ENCODE measurements at places on chromosomes 12 and 14.

DNA sequence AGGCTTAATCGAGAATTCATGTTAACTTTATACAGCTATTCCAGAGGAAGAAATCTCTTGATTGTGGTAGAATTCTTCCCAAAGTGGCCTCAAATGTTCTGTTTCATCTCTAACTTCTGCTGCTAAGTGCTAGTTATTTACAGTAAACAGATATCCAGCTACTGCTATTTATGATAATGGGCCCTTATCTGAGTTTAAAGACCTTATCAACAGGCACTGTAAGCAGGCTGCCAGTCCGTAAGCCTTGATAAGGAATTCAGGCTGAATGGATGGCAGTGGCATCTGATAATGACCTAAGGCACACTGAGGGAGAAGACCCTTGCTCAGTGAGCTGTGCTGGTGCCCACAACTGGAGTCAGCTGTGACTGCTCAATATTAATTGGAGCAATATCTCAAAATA, 59.0 kb downstream of the PAX9 start:
- DNase-seq, result no peak

DNA sequence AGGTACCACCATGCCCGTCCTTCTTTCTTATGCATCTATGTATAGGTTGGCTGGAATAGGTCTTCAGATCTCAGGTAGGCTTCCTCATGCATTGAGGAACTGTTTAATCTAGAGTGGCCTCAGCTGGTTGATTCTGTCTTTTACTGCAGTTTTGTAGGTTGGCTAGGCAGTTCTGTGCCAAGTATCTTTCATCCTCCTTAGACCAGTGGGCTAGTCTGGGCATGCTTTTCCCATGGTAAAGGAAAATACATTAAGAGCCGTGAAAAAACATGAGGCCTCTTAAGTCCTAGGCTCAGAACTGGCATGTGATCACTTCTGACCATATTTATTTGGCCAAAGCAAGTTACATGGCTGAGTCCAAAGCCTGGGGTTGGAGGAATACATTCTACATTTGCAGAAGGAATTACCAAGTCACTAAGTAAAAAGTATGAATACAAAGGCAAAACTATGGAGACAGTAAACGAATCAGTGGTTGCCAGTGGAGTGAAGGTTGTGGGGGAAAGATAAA, 137.3 kb downstream of the WIF1 start:
- DNase-seq, result no peak

DNA sequence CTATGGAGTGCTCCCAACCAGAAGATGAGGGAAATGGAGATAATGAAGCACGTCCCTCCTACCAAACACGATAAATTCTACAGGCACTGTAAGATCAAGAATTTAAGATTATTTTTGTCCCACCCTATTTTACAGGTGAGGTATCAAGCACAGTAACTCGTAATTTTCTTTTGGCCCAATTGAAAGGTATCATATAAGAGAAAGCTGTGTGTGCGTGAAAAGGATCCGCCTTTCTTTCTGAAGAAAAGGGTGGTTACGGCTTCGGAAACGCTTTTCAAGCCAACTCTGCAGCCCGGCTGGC, 733 bp upstream of the KLHDC2 start:
- no peak for DNase-seq

DNA sequence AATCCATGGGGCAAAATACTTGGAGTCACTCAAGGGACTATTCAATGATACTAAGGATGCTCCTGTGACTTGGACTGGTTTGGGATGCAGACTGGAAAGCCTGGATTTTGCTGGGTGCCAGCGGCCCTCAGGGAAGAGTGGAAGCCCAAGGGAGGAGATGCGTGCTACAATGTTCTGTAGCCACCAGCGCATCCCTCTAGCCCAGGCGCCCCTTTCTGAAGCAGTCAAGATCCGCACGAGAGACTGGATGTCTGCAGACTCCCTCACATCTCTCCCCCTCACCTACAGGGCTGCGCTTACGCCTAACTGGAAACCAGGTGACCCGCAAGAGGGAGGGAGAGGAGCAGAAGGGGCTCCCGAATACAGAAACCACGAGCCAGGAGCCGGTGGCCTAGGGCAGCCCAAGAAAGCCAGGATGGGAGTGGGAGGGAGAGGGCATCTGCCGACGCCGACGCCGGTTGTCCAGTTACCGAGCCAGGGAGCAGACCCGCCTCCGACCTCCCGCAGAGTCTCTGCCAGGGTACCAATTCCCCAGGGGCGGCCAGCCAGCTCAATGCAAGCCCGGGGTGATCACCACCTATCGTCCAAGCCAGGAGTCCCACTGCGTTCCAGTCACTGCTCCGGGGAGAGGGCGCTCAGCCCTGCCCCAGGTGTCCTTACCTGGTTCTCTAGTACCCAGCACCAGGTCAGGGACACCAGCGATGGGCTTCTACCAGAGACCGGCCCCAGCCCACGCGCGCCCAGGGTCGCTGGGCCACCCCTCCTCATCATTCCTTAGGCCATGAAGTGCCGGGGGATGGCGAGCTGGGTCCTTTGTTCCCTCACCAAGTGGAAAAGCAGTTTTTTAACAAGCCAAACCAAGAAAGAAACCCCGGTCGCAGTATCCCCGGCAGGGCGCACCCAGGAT, 1.2 kb downstream of the NTN4 start:
- DNase-seq, result no peak

DNA sequence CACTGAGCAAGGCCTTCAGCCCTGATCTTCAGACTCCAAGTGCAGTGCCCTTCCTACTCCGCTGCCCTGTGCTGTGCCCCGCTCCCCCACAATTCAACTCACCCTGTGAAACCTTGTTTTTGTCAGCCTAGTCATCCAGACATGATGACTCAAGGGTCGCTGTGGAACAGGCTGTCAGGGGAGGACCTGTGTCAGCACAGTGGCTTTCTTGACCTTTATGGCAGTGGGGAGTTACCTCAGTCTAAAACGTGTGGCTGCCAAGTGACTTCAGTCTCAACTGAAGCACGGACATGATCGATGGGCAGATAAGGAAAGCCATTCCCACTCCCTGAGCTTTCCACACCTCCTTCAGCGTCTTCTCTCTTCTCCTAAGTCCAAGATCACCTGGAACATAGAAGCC, 16.3 kb upstream of the FLVCR2 start:
- no peak for DNase-seq

GRCh38 chr14:54058505-54058904, 101.9 kb upstream of the BMP4 start:
- no peak for DNase-seq

DNA sequence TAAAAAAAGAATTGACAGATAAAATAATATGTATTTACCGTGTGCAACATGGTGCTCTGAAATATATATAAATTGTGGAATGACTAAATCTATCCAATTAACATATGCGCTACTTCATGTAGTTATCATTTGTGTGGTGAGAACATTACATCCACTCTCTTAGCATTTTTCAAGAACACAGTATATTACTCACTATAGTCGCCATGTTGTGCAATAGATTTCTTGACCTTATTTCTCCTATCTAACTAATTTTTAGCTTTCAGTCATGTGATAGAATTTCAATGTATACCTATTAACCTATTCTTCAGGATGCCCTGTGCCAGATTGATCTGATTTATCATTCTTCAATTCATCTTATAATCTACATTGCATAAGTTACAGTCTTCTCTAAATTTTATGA, 178.6 kb downstream of the BCAT1 start:
- DNase-seq, result no peak

GRCh38 chr12:73798523-73798922, 739.1 kb upstream of the ATXN7L3B start:
- no peak for DNase-seq

DNA sequence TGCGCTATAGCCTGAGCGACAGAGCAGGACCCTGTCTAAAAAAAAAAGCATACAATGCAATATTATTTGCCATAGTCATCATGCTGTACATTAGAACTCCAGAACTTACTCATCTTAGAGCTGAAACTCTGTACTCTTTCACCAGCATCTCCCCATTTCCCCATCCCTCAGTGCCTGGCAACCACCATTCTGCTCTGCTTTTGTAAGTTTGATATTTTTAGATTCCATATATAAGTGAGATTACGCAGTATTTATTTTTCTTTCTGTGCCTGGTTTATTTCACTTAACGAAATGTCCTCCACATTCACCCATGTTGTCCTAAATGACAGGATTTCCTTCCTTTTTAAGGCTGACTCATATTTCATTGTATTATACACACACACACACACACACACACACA, 121.8 kb downstream of the BBS10 start:
- DNase-seq, result no peak

- DNase-seq, result no peak
Observed at GRCh38 chr12:16266085-16266484, 11.4 kb downstream of the SLC15A5 start.

DNA sequence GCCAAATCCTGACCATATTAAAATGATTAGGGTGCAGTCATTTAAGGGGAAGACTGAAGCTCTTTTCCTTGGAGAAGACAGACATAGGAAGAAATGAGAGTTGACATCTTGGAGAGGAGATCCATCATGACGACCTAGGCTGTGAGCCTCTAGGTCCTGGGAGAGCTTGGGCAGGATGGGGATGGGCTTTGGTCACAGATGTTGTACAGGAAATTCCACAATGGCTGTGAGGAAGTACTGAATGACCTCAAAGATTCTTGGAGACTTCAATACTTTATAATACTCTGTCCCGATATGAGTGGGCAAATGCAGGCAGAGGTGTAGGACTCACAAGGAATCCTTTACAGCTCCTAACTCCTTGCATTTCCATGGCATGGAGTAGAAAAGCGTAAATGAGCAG, 204.9 kb upstream of the FRMD6 start:
- DNase-seq, result no peak

DNA sequence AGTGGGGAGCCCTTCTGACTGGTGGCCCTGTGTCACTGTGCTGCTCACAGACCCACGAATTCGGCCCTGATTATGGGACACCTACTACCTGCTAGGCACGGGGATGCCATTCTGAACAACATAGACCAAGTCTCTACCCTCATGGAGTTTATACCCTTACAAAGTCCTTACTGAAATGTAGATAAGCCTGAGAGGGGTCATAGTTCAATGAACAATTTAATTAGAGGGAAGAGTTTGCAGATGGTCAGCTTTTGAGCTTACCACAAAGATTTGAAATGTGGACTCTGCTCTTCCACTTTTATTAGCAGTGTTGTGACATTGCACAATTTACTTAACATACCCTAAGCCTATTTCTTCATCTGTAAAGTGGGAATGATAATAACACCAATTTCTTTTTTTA, 161.1 kb downstream of the MYRFL start:
- DNase-seq, result no peak

DNA sequence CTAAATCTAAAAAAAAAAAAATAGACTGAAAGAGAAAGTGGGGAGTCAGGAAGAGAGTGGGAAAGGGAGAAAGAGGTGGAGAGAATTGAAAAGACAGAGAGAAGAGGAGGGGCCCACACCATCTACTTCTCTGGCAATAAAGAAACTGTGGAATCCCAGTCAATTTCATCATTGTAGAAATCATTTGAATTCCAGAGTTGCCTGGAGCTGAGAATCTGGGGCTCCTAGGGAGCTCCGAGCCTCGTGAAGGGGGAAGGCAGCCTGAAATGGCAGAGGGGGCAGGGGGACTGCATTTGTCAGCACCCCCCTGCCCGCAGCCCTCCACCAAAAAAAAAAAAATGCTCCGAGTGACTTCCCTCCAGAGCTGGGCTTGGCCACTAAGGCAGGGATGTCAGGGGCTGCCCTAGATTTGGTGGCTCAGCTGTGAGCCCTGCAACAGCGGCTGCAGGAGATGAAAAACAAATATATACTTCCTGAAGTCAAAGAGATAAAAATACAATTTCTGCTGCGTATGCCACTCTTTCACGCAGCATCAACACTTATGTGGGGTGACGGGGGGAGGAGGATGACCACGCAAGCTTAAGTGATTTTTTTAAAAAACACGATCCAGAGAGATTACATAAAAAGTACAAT, 80.5 kb downstream of the BCL11B start:
- peak; percentile 62 for DNase-seq

DNA sequence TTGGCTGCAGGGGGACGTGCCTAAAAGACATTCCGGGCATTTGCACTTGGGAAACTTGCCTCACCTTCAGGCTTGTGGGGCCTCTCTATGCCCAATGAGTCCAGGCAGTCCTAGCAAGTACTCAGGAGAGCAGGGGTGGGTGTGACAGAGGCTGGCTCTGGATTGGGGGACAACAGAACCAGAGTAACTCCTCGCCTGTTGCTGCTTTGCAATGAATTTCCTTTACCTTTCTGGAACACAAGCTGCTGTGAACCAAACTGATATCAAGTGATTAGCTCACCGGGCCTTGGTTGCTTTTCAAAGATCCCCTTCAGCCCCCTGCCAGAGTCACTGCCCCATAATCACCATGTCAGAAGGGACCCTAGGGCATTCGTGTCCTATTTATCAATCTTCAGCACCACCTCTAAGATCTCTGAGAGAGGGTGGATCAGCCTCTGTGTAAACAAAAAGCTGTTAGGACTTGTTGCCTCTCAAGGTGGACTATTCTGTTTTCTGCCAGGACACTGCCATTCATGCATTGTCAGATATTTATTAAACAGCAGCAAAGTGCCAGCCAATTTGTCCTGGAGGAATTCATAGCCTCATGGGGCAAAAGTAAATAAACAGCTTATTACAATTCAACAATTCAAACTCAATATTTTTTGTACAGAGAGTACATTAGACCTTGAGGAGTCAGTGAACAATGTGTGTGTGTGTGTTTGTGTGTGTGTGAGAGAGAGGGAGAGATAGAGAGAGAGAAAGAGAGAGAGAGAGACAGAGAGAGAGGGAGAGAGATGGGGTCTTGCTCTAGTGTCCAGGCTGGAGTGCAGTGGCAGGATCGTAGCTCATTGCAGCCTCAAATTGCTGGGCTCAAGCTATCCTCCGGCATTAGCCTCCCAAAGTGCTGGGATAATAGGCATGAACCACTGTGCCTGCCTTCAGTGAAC, 11.3 kb downstream of the NFATC4 start:
- DNase-seq, result no peak

DNA sequence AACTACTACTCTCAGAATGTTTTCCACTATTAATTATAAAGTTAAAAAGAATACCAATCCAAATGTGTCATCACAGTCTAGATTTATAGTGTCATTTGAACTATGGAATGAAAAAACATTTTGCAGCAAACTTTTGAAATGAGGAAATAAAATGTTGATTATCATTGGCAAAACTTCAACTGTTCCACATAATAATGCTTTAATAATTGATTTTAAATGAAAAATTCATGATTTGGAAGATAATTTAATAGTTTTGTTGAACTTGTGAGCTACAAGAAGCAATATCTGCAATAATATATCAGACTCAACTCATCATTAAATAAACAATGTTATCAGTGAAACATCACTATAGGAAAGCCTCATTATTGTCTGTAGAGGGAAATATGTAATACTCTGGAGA, 48.2 kb upstream of the DCN start:
- no peak for DNase-seq

- DNase-seq, result no peak
Observed at GRCh38 chr14:92421751-92422150, 91.8 kb upstream of the RIN3 start.

GRCh38 chr14:104723651-104724406, at the start of gene ADSS1:
ADSS1 (plus strand) TSS chr14:104724229; CDS start chr14:104724271, 42 bp downstream.
- DNase-seq, result peak; percentile 61

- no peak for DNase-seq
Observed at GRCh38 chr12:31470459-31470858, 120.5 kb downstream of the DENND5B start.

- no peak for DNase-seq
Observed at GRCh38 chr12:28870839-28871440, 278.1 kb upstream of the FAR2 start.

- no peak for DNase-seq
Observed at GRCh38 chr14:99318091-99318958, 46.3 kb upstream of the BCL11B start.

GRCh38 chr12:79048962-79049361, 184.4 kb downstream of the SYT1 start:
- no peak for DNase-seq
